ENCODE measurements at places on chromosomes 2 and 18. TPM values are rescaled to one million over a fixed set of nuclear protein-coding genes. Genes with fewer than 3 reads are reported as not detected.

Gene UGT1A8
- not detected for total RNA-seq

DNA sequence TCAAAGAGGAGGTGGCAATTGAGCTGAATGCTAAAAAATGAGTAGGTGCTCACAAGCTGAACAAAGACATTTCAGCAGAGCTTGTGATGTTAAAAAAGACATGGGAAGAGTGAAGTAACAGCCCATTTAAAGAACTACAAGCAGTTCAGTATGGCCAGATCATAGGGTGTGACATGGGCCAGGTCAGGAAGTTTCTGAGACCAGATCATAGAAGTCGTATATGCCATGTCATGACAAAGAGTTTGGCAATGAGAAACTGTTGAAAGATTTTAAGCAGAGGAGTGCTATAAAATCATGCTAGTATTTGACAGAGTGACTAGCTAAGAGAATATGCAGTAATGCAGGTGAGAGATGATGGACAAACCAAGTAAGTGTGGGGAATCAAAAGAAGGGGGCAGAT is 7.3 kb upstream of the PELI1 start:
- no peak overlapping the region for H3K4me3 ChIP-seq
- DNase-seq = no peak
- H3K27ac ChIP-seq = no peak overlapping the region
- H3K4me1 ChIP-seq = no peaks in the 10 kb centered on the region

- peaks cover 1% of the 10 kb centered on the region for H3K36me3 ChIP-seq
- DNase-seq = no peak
- no peak overlapping the region for H3K4me3 ChIP-seq
- H3K27ac ChIP-seq = no peak overlapping the region
- no peaks in the 10 kb centered on the region for H3K27me3 ChIP-seq
- H3K4me1 ChIP-seq = peaks cover 32% of the 10 kb centered on the region
Observed at GRCh38 chr2:15127301-15127700, 433.8 kb downstream of the NBAS start.

GRCh38 chr2:115654362-115654761 is 1211.9 kb downstream of the DPP10 start:
- DNase-seq = no peak
- no peak overlapping the region for H3K27ac ChIP-seq

DNA sequence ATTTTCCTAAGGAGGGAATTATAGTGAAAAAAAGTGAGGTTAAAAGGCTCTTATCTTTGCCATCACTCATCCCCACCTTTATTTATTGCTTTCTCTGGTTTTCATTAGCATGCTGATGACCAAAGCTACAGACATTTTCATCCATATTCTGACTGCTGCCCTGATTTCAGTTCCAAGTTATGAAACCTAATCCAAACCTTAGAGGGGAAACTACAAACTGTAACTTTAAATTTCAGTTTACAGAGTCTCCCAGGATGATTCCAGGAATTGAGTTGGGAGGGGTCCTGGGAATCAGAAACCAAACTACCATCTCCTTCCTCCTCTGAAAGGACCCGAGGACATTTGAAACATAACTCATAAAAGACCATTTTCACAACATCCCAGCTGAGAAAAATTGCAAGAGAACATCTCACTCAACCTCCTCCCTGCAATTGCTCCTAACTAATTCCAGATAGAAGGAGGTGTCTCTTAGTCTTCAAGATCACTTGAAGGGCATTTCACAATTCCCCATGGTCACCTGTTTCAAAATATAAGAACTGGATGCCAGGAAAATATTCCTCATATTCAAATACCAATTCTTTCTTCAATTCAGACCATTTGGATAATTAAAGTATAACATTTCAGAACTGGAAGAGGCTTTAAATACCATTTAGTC is 520.6 kb downstream of the TNS1 start:
- no peaks in the 10 kb centered on the region for H3K36me3 ChIP-seq
- no peaks in the 10 kb centered on the region for H3K27me3 ChIP-seq
- DNase-seq = no peak
- no peak overlapping the region for H3K27ac ChIP-seq
- H3K4me1 ChIP-seq = peaks cover 9% of the 10 kb centered on the region

Gene IL36RN
- total RNA-seq = not detected

DNA sequence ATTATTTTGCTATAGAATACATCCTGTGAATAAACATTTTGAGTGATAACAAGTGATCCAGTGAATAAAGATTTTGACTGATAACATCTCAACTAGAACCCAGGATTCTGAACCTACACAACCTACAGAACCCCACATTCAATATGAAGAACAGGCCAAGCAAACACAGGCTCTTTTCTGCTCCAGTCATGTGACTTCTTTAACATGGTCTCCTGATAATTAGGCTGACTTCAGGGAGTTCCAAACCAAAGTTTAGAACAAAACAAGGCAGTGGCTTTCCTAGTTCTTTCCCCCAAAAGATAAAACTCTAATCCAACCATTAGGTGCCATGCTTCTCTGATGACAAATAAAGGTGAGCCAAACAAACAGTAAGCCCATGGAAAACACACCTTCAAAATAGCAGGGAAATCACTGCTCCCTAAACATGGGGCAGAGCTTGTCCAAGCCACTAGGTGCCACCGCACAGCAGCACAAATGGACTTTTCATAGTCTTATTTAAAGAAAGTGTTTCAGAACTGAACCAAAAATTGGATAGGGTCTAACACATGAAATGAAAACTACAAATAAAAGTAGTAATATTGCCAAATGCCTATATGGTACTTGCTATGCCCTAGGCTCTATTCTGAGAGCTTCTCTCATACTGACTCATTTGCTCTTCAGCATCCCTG is 95.3 kb downstream of the EVA1A start:
- no peak for DNase-seq
- no peaks in the 10 kb centered on the region for H3K36me3 ChIP-seq
- no peaks in the 10 kb centered on the region for H3K27me3 ChIP-seq
- H3K27ac ChIP-seq = no peak overlapping the region
- no peak overlapping the region for H3K4me3 ChIP-seq

Gene FAM110C
- total RNA-seq = 0.09 TPM

GRCh38 chr2:230824406-230824978 is 40.2 kb upstream of the ITM2C start:
- peak; percentile 58 for DNase-seq
- no peaks in the 10 kb centered on the region for H3K27me3 ChIP-seq
- H3K36me3 ChIP-seq = peaks cover 2% of the 10 kb centered on the region
- H3K4me1 ChIP-seq = peaks cover 12% of the 10 kb centered on the region
- H3K4me3 ChIP-seq = no peak overlapping the region
- no peak overlapping the region for H3K27ac ChIP-seq

GRCh38 chr18:49795612-49796552 is 17.5 kb downstream of the ACAA2 start:
- H3K4me1 ChIP-seq = peaks cover 6% of the 10 kb centered on the region
- H3K4me3 ChIP-seq = no peak overlapping the region
- H3K36me3 ChIP-seq = peaks cover 17% of the 10 kb centered on the region
